ENCODE measurements at places on chromosomes 12 and 14.
A peak's percentile ranks its signal among the peaks of the same experiment; 100 is the strongest.

DNA sequence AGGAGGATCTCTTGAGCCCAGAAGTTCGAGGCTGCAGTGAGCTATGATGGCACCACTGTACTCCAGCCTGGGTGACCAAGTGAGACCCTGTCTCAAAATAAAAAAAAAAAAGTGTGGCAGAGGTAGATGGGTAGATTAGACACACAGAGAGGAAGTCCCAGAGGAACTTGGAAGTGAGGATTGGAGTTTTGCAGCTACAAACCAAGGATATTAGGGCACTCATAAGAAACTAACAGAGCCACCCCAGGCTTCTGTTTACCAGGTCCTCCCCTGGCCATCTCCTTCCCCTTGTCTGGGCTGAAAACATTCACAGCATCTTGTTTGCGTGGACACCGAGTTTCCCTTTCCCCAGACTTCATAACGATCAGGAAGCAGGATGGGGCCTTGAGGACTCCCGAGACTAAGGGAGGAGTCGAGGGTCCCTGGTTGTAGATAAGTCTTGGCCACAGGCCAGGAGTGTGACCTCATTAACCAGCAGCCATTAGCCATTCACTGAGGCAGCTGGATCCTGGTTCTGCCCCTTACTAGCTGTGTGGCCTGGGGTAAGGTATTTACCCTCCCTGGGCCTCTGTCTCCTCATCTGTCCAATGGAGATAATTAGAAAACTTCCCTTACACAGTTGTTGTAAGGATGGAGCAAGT is 2.1 kb downstream of the MAP1LC3B2 start:
- DNase-seq = no peak

GRCh38 chr12:75587340-75588106 is 76.1 kb upstream of the KRR1 start:
- DNase-seq = no peak

- no peak for DNase-seq
Measured at GRCh38 chr12:14479004-14479403, 88.7 kb downstream of the PLBD1 start.

- peak; percentile 25 for DNase-seq
Measured at GRCh38 chr12:123337070-123337469, 27.6 kb downstream of the SBNO1 start.

DNA sequence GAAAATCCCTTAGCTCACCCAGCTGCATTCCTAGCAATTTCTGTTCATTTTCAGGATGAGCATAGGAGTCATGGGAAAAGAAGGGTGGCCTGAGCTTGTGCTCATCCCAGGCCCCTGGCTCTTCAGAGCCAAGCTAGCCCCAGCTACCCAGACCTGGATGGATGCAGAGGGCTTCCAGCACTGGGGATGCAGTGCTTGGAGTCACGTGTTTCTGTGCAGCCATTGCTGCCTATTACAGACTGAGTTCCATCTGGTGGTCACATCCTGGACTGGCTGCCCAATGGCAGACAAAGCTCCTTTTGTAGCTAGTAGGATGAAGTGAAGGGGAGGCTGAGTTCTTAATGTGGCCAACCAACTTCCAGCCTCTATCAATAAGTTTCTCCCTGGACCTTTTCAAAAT is 54.2 kb upstream of the JDP2 start:
- DNase-seq = no peak

All from suppressor macrophage treated with lipopolysaccharide for 4 hours (primary cell).